ENCODE measurements at places on chromosomes 1 and 21. TPM values are rescaled to one million over a fixed set of nuclear protein-coding genes. Genes with fewer than 3 reads are reported as not detected.

DNA sequence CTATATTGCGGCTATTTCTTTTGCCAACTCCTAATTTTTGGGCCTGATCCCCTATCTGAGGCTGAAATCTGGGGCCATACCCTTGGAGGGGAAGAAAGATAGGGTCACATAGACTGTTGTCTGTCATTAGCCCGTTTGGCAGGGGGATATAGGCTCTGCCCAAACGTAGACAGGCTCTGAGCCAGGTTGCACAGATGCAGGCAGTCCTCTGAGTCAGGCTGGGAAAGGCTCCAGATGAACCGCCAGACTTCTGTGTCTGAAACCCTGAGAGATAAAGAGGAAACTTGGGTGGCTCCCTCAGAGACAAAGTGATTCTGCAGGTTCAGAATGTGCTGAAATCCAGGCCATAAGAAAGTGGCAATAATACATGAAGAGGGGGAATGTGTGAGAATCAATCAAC, 4.0 kb upstream of the CAP1 start:
- peak; percentile 26 for DNase-seq

DNA sequence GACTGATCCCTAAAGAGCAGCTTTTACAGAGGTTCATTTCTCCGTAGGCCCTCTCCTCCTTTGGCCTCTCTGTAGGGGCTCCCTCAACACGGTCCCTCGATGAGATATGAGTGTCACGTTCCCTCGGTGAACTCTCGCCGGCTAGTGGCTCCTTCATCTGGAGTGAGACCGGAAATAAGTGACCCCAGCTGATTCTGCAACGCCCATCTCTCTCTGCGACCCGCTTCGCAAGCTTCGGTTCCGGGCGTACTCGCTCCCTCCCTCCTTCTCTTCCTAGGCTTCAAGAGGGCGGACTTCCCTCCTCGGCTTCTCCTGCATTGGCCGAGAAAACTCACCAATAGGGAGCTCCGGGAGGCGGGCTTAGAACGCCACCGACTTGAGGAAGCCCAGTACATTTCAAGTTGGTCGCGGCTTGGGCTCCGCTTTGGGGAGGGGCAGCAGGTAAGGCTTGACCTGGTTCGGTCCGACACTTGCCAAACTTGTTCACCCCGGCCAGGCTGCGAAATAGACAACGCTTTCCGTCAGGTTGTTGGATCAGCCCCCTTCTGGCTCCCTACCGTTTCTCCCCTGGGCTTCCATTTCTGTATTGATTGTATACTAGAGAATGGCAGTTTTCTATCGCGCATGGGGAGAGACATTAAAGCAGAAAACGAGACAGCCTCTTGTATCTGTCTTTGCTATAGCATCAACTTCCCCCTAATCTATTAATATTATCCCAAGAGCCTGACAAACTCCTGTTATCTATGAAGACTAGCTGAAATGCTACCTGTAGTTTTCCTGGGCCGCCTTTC, at the start of the genes ANKRD34A and POLR3GL:
Gene ANKRD34A, minus strand, starts transcription at position 248 of the 791 bp plus-strand sequence. CDS start 2,816 bp downstream, outside the sequence.
Gene POLR3GL, plus strand, starts transcription at position 363 of the 791 bp plus-strand sequence. CDS start 10,176 bp downstream, outside the sequence.
- peak; percentile 94 for DNase-seq

- DNase-seq = no peak
These were observed 25.5 kb upstream of the CREG1 start for GRCh38 chr1:167578939-167579521.

S100A9 gene
- total RNA-seq = 0.51 TPM

ETNK2 gene
- total RNA-seq = 10.7 TPM

DNA sequence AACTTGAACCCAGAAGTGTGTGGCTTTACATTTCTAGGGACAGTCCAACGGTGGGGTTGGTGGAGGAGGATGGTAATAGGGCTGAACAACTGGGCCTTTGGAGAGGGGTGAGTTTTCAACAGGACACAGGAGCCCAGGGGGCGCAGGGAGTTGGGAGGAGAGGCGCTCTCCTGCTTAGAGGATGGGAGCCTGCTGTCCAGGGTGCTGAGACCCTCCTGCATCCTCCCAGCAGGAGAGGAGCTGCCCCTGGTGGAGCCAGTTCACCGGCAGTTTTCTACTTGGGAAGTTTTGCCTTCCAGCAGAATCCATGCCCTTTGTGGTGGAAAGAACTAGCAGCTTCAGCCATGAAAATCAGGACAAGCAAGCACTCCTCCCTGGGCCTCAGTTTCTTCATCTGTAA, 8.6 kb downstream of the KCNC4 start:
- no peak for DNase-seq

FAM131C gene
- not detected for total RNA-seq
